ENCODE measurements at places on chromosomes 7 and 10.

DNA sequence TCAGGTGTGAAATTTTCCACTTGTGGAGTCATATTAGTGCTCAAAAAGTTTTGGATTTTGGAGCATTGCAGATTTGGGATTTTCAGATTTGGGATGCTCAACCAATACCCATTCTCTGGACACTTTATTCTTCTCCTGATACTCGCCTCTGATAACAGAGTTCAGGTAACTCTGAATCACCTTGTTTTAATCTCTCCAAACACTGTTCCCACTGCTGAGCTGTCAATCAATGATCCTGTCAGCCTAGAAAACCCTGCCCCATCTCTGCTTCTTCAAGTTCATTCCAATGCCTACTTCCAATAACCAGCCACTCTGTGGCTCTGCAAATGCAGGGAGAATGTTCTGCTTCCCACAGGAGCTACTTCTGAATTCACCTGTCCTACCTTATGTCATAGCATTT, 21.8 kb downstream of the SGMS1 start:
- no peak for DNase-seq

DNA sequence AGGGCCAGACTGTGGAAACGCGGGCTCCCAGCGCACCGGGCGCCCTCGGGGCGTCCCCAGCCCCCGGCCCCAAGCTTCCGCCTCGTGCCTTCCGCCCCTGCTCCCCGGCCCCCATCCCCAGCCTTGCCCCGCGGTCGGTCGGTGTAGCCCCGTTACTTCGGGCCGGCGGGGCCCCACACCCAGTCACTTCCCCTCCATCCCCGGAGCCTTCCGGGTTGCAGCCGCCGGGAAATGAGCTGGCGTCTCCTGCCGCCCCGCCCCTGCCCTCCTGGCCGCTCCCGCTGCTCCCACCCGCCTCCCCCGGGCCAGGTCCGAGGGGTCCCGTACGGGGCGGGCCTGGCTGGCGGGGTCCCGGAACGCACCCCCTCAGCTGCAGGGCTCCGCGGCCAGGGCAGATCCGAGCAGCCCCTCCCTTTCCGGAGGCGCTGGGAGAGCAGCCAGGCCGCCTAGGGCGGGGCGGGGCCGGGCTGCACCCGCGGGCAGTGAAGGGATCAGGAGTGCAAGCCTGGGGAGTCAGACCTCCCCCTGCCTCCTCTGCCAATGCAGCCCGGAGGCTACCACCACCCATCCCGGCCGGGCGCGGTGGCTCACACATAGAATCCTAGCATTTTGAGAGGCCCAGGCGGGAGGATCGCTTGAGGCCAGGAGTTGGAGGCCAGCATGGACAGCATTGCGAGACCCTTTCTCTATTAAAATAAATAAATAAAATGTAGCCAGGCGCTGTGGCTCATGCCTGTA, 709 bp downstream of the ARPC1B start:
- DNase-seq, result peak; percentile 93

- DNase-seq, result no peak
These were observed 93.0 kb downstream of the HGF start for GRCh38 chr7:81676813-81677212.

DNA sequence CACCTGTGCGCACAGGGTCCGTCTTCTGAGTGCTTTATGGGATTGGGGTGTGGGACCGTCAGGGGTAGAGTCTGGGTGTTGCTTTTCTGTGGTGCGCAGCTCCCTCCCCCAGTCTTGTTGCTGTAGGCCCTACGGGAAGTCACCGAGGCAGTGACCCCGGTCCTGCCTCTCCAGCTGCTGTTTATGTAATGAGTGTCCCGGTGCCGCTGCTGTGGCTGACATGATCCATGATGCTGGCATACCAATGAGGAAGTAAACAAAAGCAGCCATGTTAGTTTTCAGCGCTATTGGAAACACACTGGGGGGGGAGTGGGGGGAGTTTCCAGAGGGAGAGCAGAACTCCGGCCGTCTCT, 1.1 kb downstream of the TRIM8 start:
- no peak for DNase-seq

DNA sequence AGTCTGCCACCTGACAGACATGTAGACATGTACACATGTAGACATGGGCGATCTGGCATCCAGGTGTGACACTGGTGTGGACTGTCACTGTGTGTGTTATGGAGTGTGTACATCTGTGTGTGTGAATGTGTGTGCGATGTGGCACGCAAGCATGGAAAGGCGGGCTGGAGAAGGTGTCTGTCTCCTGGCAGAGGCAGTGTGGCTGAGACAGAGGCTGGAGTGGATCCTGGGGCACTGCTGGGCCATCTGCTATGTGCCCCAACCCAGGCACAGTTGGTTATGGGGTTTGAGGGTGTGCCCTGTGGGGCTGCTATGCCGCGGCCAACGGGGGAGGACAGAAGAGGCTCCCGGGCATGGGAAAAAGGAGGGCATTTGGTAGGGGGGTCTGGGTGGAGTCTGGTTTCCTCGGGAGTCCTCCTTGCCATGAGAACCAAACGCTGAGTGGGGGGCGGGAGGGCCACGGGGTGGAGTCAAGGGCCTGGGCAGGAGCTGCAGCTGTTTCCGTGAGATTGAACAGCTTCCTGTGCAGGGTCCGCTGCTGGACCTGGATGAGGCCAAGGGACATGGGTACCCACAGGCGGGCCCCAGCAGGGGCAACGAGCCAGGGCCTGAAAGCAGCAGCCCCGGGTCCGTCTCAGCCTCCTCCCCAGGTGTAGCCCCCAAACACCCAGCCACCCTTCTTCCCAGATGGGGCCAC, 1.3 kb downstream of the ELN start:
- no peak for DNase-seq

- no peak for DNase-seq
These were observed 517.4 kb upstream of the ZMIZ1 start for GRCh38 chr10:78551184-78552005.

DNA sequence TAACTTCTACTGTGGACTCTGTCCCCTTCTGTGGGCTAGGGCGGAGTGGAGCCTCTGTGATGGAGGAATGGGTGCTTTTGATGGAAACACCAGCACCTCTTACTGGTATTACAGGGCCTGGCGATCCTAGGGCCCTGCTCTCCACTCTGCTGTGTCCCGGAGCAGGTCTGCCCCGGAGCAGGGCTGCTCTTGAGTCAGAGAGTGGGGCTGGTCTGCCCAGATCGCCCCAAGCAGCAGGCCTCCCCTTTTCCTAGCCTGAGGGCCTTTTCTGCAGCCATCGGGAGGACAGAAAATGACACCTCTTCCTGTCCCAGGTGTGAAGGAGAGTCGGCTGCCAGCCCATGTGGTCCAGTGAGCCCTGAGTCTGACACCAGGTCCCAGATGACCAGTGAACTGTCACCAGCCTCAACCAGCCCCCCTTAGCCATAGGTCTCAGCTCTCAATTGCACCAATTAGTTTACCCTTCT, 1.4 kb downstream of the ZNF282 start:
- DNase-seq, result no peak

- no peak for DNase-seq
These were observed at the start of gene CUZD1 for GRCh38 chr10:122845783-122846332. TSS of gene CUZD1 (minus strand) at chr10:122845857. CDS start at chr10:122845843, 14 bp downstream.

- no peak for DNase-seq
These were observed 115.3 kb upstream of the BMPER start for GRCh38 chr7:33789871-33790630.

DNA sequence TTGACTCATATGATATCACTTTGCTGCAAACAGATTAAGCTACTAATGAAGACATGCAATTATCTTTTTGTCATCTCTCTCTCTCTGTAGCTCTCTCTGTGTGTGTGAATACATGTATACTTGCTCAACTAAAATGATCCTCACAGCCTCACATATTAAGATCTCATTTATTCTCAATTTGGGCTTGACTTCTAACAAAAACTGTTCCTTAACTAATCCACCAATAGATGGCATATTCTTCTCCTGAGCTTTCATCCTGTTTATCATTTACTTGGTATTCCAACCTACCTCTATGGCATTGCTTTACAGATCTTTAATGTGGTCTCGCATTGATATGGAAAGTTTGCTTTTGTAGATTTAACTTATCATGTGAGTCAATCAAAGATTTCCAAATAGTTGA, 540.4 kb downstream of the CNTNAP2 start:
- DNase-seq, result no peak
